Stimulated activated CD4-positive, alpha-beta T cell treated with anti-CD3 and anti-CD28 coated beads, Interleukin-1b, Interleukin-23, amount 100 ng/mL, for 4 hours (primary cell): ENCODE measurements at places on chromosomes 1 and 21.
A peak's percentile ranks its signal among the peaks of the same experiment; 100 is the strongest.

DNA sequence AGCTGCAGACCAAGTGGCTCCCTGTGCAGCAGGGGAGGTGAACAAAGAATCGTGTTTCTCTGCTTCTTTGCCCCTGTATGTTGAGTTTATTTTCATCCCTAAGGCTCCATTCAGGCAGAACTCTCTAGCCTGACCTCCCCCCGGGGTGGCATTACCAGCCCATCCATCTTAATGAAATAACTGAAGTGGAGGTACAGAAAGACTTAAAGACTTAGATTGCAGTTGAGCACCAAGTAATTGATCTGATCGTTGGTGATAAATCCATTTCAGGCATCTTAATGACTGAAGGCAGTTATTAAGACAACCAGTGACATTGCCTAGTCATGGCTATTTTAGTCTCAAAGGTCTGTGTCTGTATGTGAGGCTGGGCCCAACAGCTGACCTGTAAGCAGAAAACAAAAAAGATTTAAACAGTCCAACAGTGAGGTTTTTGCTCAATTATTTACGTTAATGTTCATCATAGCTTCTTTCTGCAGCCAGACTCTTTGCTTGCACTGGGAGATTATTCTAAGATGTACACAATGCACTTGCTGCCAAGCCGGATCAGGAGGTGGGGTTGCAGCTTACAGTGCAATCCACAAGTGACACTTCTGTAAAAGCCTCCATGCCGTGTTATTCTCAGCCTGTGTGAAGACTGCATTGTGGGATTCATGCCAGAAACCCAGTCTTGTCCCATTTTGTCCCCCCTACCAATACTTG is 363.0 kb upstream of the DUSP10 start:
- no peak for DNase-seq

DNA sequence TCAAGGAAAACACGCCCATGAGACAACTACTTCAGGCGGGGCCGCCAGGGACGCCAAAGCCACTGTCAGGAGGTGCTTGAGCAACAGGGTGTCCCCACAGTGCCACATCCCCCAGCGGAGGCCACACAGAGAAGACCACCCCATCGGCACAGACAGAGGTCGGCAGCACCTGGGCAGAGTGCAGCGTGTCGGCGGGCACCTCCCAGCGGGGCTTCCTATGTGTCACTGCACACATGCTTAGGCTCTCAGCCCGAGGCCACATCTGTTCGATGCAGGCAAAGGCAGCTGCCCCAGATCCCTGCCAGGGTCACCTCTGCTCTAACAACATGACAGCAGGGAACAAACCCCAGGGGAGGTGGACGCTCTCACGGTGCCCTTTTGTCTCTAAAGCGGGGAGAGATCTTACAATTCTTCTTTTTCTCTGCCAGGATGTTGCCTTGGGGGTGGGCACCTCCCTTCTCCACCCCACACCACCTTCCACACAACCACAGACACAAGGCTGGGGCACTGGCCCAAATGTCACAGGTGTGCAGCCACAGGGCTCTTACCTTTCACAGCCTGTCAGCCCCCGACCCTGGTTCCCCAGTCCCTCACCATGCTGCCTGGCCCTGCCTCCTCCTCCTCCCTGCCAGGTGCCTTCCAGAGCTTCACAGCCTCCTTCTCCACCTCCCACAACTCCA is 4.2 kb downstream of the KRTAP10-8 start:
- no peak for DNase-seq

- no peak for DNase-seq
These were observed 17.5 kb upstream of the ERRFI1 start for GRCh38 chr1:8043621-8044020.

GRCh38 chr1:41493626-41494350 is 9.3 kb upstream of the EDN2 start:
- no peak for DNase-seq

GRCh38 chr1:36351227-36351977 is 28.0 kb upstream of the EVA1B start:
- no peak for DNase-seq

DNA sequence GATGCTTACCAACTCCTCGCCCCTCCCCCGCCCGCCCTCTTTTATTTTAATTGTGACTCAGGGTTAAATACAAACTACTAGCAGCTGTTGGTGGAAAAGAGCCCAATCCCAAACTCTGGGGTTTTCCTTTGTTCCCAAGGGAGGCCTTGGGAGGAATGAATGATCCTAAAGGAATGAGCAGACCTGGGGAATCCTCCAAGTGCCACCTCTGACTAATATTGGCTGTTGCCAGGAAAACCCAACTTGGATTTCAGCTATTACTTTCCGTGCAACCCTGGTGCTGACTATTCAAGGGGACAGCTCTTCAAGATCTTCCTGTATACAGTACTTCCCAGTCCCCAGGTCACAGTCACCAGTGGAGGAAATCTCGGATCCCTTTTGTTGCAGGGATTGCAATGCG is 1.3 kb upstream of the S100A10 start:
- DNase-seq = no peak

DNA sequence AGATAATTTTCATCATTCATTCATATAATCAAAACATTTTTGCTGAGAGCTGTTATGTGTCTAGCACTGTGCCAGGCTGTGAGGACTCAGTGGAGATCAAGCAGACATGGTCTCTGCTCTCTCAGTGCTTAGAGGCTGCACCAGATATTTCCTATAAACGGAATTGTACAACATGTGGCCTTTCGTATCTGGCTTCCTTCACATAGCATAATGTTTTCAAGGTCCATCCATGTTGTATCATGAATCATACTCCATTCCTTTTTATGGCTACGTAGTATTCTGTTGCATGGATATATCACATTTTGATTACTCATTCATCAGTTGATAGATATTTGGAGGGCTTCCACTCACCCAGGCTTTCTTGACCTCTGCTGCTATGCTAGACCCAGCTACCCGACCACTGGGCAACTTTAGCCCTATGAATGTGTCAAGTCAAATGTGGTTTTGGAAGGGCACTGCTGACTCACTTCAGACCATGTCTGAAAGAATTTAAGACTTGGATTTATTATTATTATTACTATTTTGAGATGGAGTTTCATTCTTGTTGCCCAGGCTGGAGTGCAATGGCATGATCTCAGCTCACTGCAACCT is 18.5 kb downstream of the NCF2 start:
- DNase-seq = no peak

GRCh38 chr1:70003211-70003908 is 202.0 kb downstream of the LRRC40 start:
- DNase-seq = no peak

DNA sequence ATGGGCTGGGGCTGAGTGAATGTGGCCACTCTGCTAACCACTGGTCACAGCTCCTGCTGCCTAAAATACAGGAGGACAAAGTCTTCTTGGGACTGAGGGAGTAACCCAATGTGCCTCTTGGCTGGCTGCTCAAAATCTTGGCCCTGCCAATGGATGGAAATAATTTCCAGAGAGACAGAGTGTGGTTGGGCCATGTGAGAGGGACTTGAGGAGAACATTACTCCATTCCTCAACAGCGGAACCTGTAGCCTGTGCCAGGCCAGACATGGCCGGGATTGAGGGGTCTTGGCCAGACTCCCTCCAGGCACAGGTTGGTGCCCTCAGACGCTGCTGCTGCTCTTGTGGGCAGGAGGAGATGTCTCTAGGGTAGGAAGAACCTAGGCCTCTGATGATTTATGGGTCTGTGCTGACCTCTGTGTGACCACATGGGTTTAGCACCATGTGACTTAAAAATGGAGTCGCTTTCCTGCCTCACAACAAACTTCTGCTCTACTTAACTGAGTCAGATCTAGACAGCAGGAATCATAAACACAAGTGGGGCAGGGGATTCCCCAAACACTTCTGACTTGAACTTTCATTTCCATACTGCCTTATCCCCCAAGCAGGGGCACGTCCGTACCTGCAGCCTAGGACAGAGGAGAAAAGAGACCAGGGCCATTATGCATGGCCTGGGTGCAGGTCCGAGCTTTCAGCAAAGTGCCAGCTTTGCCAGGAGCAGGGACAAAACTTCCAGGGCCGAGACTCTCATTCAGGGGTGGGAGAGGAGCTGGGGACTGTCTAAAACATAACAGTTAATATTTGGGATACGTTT is 79.2 kb downstream of the CD34 start:
- no peak for DNase-seq

DNA sequence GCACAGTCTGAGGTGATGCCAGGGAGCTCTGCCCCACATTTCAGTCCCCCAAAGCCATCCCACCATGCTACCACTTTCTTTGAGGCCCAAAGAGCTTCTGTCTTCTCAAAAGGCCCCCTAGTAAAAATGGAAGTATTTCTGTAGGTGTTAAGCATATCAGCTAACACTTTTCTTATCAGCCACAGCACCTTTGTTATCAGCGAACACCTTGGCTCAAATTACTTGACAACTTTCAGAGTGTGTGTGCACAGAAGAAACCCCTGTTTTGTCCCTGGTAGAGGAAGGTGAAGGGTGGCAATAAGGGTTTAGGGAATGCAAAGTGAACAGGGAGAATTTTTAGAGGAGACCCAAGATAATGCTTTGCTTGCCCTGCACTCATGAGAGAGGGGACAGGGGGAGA is 54.8 kb upstream of the GJA8 start:
- DNase-seq = no peak

GRCh38 chr1:40353082-40353481 is 20.4 kb upstream of the SMAP2 start:
- no peak for DNase-seq

GRCh38 chr1:221268295-221268694 is 389.1 kb downstream of the HLX start:
- no peak for DNase-seq

DNA sequence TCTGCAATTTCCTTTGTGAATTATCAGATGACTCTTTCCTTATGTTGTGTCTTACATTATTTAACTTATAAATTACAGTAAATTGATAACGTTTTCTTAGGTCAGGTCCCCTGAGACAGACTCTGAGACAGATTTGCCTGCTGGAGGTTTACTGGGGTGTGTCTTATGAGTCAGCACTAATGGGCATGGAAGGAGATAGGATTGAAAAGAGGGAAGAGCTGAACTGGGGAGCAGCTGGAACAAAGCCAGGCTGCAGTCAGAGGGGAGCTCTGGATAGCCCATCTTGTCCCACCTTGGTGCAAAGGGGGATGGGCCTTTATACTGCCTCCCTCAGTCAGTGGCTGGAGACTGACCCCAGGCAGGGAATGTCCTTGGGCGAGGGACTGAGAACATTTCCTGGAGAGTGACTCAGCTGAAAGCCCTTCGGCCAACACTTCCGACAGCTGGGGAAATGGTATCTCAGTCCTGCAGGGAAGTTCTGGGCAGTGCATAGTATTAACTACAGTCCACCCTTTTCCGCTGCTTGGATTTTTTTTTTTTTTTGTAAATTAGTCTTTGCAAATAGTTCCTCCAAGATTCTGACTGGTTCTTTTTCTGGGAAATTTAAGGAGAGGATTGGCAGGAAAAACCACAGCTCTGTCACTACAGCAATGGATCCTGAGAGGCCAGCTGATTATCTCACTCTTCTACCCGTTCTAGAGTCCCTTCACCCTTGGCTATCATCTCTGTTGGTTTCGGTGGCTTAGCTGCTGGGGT is 39.1 kb upstream of the CDC42BPA start:
- DNase-seq = no peak

- no peak for DNase-seq
These were observed 2.7 kb downstream of the CDC14A start for GRCh38 chr1:100354971-100355394.

DNA sequence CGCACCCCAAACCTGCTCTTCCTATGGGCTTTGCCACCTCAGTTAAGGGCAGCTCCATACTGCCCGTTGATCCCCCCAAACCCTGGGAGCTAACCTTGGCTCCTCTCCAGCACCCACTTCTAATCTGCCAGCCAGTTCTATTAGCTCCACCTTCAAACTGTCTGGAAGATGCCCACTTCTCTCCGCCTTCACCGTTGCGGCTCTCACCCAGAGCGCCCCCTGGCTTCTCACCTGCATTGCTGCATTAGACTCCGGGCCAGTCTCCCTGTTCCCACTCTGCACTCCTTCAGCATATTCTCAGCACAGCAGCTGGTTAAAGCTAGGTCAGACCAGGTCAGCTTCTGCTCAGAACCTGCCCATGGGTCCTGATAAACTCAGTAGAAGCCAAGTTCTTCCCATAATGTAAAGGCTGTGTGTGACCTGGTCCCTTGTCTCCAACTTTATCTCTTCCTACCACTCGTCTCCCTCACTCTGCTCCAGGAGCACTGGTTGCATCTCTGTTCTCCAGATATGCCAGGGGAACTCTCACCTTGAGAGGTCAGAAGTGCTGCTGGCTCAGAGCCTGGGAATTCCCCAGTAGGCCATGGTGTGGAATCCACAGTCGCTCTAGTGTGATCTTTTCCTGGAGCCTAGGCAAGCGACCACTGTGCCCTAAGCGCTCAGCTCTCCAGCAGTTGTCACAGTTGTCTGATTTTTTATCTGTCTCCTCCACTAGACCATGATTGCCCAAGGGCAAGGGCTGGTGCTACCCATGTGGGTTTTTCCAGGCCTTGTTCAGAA is 150.3 kb downstream of the HMGB4 start:
- no peak for DNase-seq

GRCh38 chr1:234929369-234929768 is 199.3 kb downstream of the TOMM20 start:
- DNase-seq = no peak

DNA sequence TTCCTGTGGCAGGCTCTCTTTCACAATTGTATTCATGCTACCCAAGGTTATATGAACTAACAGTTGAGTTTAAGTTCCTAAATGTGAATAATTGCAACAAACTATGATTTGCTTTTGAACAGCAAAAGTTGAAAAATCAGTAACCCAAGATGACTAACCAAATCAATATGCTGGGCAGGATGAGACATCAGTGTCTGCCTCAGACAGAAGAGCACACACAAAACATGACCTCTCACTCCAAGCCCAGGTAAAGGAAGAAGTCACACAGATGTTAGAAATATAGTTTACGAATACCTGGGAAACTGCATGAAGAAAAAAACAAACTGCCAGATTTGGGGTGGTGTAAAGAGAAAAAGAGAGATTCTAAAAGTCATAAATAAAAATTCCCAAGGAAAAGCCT is 3.5 kb downstream of the OR2L13 start:
- DNase-seq = no peak

- DNase-seq = peak; percentile 2
These were observed 26.7 kb upstream of the RPTN start for GRCh38 chr1:152185544-152186391.

DNA sequence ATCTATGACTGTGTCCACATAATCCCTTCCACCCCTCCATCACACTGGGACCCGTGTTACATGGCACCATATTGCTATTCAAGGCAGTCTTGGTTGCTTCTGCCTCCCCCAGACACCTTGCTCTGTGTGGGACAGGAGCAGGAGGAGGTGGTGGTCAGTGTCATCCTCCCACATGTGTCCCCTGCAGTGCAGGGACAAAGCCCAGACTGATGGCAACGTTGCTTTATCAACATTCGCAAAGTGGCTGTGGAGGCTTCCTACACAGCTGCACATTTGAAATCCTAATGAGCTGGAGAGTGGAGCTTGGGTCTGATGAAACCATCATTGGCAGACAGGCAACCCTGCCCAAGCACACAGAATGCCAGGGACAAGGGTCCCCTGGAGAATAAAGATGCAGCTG is 26.2 kb downstream of the TRIM67 start:
- DNase-seq = no peak
